ENCODE measurements at places on chromosomes 1 and 21.

DNA sequence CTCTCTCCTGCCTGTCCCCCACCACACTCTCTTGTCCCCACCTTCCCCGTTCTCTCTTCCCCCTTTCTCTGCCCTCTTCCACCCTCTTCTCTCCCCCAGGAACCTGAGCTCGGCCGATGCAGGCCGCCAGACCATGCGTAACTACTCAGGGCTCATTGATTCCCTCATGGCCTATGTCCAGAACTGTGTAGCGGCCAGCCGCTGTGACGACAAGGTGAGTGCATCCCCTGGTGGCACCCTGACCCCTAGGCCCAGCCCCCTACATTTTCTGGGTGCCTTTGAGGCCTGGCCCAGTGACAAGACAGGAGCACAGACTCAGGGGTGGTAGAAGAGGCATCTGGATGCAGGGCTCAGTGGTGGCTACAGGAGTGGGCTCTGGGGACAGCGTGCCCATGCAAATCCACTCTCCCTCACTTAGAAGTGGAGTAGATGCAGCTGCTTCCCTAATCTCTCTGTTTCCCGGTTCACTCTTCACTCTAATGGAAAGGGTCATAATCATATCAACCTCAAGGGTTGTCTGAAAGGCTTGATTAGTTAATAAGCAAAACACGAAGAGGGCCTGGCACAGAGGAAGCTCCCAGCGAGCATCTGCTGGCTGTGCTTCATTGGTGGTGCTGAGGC, 37.0 kb downstream of the PKP1 start:
- DNase-seq, result no peak

DNA sequence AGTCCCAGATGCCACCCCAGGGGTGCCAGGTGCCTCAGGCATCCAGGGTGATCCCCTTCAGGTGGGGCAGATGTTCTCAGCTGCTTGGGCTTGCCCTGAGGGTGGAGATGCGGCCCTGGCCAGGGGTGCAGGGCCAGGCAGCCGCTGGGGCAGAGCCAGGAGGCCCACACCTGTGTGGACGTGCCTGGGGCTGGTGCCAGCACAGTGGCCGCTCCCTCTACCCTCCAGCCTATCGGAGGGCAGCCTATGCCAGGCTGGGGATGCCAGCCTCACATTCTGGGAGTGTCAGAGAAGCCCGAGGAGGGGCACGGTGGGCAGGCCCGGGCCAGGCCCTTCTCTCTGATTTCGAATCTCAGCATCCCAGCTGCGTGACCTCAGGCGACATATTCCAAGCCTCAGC, 96.5 kb upstream of the WNT4 start:
- DNase-seq, result no peak

GRCh38 chr1:193083365-193084088, 21.7 kb downstream of the GLRX2 start:
- DNase-seq, result peak; percentile 20

- DNase-seq, result no peak
Observed at GRCh38 chr1:210764536-210764935, 369.4 kb downstream of the KCNH1 start.

DNA sequence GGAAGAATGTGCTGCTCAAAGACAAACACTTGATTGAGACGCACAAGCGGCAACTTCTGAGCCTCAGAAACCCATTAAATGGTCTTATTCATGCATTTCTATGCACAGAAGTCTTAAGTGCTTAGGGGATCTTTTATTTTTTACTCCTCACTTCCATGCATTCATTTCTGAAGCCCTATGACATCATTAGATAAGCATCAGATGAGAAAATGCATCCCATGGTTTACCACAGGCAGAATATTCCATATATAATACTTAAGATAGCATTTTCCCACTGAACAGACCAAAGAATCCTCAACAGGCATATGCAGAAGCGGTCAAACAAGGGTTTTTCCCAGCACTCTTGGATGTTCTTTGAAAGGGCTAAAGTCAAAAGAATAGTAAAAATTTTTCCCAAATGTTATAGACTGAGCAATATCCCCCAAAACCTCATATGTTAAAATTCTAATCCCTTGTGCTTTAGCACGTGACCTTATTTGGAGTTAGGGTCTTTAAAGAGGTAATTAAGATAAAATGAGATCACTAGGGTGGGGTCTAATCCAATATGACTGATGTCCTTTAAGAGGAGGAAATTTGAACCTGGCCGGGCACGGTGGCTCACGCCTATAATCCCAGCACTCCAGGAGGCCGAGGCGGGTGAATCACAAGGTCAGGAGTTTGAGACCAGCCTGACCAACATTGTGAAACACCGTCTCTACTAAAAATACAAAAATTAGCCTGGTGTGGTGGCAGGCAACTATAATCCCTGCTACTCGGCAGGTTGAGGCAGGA, 22.6 kb upstream of the FAM89A start:
- no peak for DNase-seq

GRCh38 chr1:232901255-232901654, 49.2 kb upstream of the NTPCR start:
- no peak for DNase-seq

GRCh38 chr1:225848030-225848955, 33.9 kb downstream of the TMEM63A start:
- peak; percentile 71 for DNase-seq

GRCh38 chr1:212410231-212410820, 4.4 kb downstream of the PACC1 start:
- DNase-seq, result no peak
